ENCODE measurements at places on chromosomes 4 and X.
A peak's percentile ranks its signal among the peaks of the same experiment; 100 is the strongest.

- no peak for DNase-seq
Observed at GRCh38 chrX:68833448-68833805, 4.6 kb downstream of the EFNB1 start.

DNA sequence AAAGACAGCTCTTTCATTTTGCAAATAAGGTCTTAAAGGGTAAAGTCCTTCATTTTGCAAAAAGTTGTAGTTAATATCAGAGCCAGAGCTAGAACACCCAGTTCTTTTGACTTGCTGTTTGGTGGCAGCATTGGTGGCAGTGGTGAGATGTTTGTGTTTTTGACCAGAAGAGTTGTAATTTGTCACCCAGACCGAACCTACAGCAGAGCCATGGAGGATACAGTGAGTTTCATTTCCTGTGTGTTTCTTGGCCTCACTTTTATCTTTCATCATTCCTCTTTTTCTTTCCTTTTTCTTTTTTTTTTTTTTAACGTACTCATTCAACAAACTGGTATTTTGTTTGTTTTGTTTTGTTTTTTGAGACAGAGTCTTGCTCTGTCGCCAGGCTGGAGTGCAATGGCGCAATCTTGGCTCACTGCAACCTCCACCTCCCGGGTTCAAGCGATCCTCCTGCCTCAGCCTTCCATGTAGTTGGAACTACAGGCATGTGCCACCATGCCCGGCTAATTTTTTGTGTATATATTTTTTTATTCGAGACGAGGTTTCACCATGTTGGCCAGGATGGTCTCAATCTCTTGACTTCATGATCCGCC is 116.4 kb downstream of the AFF1 start:
- no peak for DNase-seq

- DNase-seq: peak; percentile 3
Observed at GRCh38 chrX:22800806-22801205, 199.0 kb upstream of the DDX53 start.

DNA sequence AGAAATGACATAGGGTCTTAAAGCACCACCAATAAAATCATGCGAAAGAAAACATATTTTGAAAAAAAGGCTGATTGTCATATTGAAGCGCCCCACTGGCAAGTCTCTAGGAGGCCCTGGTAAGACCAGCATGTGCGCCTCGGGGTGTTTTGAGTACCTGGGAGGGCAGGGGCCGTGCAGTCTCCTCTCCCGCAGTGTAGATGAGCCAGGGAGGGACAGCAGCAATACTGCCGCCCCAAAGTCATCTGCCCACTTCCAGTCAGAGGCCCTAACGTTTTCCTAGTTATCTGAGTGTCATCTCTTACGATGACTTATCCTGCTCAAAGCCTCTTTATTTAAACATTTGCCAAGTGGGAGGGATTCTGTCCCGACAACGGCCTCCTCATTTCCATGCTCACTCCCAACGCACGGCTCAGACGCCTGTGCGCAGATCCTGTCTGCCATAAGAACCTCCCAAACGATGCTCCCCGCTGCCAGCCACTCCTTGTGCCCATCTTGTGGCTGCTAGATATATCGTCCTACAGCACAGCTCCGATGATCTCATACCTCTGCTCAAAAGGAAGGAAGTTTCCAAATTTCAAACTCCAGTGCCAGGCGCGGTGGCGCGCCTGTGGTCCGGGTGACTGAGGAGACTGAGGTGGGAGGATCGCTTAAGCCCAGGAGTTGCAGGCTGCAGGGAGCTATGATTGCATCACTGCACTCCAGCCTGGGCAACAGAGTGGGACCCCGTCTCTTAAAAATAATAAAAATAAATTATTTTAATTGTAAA is 17.2 kb upstream of the SCRG1 start:
- DNase-seq: no peak

DNA sequence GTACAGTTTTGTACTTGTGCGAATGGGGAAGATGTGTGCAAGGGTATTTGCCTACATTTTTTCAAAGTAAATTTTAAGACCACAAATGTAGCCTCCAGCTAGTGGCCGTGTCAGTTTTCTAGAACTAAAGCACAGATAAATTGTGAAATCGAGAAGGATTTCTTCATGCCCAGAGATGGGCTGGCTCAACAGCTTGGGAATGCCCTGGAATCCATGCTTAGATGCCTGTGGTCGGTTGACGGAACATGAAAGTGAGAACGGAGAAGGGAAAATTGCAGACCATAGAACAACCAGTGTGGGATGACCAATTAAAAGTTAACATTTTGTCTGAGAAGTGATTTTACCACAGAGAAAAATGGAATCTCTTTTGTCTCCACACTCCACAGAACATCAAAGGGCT is 73.2 kb upstream of the VCX2 start:
- DNase-seq: no peak

DNA sequence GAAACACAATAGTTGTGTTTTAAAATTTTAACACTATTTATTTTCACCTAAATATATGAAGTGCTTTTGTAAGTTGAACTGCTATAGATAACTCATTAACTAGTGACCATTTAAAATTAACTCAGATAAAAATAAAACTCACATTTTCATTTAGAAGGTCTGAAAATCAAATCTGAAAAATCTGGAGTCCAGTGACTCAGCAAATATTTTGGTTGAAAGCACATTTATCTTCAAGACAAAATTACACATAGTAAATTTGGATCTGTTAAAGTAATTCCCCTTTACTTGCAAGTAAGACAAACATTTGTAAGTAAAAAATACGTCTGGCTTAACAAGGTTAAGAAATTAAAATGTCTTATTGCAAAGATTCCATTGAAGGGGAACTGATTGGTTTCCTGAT is 589.1 kb downstream of the TRIML1 start:
- no peak for DNase-seq

GRCh38 chrX:12223650-12224049 is 85.4 kb downstream of the FRMPD4 start:
- no peak for DNase-seq

DNA sequence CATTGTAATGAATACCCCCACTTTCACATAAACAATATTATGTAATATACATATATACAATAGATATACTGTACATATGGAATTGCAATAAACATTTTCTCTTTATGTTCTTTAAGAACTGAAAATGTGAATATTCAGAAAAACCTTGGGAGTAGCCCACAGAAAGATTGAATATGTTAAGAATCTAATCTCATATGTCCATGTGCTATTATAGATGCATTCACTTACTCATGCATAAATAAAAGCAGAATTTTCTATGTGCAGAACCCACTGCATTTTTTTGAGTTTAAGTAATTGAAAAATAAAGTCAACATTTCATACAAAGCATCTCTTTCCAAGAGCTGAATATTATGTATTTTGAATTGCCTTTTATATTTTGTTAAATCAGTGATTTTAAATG is 902.3 kb downstream of the PCDH19 start:
- no peak for DNase-seq

DNA sequence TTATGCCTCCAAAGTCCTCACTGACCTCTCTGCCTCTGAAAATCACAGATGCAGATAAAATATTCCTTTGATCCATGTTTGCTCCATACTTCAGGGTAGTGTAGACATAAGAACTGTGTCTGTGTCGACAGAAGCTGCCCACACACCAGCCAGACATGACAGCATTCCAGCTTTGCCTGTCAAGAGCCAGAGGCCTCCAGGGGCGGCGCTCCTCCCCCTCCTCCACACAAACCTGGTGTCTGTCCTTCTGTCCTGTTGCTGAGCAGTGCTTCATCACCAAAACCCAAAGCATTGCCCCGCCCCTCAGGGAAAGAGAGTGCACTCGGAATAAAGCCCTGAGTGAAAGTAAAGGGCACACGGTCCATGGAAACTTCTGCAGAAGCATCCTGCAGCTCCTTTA is 379.4 kb downstream of the FBXW7 start:
- no peak for DNase-seq

GRCh38 chr4:68987007-68987406 is 35.4 kb upstream of the UGT2A3 start:
- no peak for DNase-seq

GRCh38 chr4:139971111-139971510 is 182.9 kb downstream of the MAML3 start:
- DNase-seq: no peak

GRCh38 chrX:154412468-154412867 is 1.1 kb downstream of the TAFAZZIN start:
- DNase-seq: no peak

DNA sequence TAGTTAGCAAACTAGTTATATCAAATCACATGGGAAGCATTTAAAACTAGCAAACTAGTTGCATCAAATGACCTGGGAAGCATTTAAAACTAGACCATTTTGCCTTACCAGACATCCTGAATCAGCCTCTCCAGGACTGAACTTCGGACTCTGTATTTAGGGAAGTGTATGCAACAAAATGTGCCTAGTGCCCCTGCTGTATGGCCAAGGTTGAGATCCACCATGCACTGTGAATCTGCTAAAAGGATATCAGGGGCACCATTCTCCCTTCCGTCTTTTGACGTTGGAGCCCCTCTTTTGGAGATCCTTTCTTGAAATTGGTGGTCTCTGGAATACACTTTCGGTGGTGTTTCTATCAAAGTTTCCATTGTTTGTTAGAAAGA is 49.5 kb downstream of the CCNI start:
- DNase-seq: no peak

DNA sequence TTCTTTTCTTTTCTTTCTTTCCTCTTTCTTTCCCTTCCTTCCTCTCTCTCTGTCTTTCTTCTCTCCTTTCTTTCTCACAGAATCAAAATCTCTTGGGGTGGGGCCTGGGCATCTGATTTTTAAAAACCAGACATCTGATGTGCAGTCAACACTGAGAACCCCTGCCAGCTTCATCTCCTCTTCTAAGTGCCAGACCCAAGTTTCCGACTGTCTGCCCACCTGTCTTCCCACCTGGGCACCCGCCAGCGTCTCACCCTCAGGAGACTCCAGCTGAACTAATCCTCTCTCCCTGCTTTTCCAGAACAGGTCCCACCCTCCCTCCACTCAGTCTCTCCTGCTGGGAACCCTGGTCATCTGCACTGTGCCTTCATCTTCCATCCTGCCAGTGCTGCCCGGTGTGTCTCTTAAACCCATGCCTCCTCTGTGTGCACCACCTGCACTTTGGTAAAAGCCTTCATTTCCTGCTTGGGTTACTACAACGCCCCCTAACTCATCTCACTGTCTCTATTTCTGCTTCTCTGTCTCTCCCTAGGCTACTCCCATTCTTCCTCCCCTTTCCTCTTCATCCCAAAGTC is 2.8 kb downstream of the SOD3 start:
- DNase-seq: no peak

- DNase-seq: no peak
Observed at GRCh38 chr4:113607147-113607720, 154.3 kb downstream of the CAMK2D start.

- DNase-seq: no peak
Observed at GRCh38 chr4:84708406-84709135, 125.6 kb downstream of the CDS1 start.

GRCh38 chr4:186628058-186628711 is 72.8 kb upstream of the MTNR1A start:
- DNase-seq: no peak

DNA sequence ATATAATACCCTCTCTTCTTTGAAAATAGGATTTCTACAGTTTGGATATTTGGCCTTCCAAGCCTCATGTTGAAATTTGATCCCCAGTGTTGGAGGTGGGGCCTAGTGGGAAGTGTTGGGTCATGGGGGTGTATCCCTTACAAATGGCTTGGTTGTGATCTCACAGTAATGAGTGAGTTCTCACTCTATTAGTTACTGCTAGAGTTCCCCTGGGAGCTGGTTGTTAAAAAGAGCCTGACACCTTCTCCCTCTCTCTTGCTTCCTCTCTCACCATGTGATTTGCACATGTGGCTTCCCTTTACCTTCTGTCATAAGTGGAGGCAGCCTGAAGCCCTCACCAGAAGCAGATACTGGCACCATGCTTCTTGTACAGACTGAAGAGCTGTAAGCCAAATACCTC is 73.9 kb downstream of the HDAC8 start:
- DNase-seq: no peak

DNA sequence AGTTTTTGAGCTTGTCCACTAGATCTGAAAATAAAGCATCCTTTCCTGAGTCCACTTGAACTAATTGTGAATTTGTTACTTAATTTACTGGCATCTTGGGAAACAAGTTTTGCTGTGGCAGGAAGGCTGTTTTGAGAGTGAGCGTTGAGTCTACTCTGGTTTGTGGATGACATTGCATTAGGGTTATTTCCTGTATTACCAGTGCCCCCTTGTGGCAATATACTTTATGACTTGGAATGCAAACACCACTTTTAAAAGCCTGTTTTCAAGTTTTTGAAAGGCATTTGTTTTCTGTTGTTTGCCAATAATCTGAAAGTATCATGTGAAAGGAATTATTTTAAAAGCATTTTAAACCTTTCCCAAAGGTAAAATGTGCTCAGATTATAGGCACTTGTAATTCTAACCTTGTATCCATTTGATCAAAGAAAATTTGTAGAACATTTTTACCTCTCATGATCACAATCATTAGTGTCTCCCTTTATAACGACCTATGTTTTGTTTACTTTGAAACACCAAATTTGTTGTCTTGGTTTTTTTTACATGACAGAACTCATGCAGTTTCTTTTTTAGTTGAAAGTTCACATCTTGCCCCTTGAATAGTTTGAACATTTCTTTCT is 18.0 kb upstream of the CYP2U1 start:
- peak; percentile 38 for DNase-seq

GRCh38 chr4:113537628-113538027 is 223.9 kb downstream of the CAMK2D start:
- DNase-seq: no peak

GRCh38 chrX:46179748-46180147 is 365.5 kb downstream of the ZNF674 start:
- peak; percentile 53 for DNase-seq

- DNase-seq: no peak
Observed at GRCh38 chr4:6582889-6583490, 8.0 kb downstream of the MAN2B2 start.

- DNase-seq: peak; percentile 25
Observed at GRCh38 chrX:114798907-114799306, 215.0 kb downstream of the HTR2C start.

GRCh38 chr4:119783189-119783983 is 154.8 kb upstream of the PDE5A start:
- DNase-seq: no peak

DNA sequence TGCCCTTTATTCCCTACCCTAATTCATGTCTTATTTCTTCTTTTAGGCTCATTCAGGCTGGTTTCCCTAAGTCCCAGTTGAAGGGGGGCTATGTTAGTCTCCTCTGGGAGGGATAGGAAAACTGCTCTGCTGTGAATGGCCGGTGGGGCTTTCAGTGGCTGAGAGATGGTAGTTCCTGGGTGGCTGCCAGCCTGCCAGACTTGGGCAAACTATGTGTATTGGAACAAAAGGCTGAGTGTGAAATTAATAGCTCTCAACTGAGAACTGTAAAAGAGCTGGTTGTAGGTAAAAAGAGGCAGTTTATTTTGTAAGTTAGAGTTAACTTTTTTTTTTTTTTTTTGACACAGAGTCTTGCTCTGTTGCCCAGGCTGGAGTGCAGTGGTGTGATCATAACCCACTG is 28.8 kb downstream of the ARHGAP10 start:
- DNase-seq: no peak

DNA sequence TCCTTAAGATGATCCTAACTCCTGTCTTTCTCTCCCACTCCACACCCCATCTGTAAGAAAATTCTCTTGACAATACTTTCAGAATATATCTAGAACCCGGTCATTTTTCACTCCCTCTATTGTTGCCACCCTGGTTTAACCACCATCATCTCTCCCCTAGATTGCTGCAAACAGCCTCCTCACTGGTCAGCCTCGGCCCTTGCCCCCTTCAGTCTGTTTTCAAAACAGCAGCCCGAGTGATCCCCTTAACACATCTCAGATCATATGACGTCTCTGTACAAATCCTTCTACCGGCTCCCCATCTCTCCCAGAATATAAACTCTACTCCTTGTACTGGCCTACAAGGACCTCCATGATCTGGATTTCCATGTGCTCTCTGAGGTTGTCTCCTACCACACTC is 35.2 kb upstream of the F9 start:
- no peak for DNase-seq

Measured in RCC 7860 (cell line).